GM12892 (cell line): ENCODE measurements at places on chromosomes 4 and X.

DNA sequence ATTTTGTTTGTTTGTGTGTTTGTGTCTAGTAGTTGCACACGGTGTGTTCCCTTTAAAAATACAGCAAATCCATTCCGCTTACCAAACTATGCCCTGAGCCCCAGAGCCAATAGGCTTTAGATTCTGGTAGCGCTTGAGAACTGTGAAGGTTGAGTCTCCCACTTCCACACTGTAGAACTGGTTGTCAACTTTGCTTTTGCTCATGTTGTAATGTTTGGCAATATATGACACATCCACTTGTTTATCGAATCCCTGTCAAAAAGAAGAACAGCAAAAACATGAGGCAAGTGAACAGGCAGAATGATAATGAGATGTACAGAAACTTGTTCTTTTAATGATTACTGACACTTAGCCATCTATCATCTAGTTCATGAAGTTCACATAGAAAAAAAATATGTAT, 200.6 kb downstream of the MAPK10 start:
- DNase-seq = no peak

DNA sequence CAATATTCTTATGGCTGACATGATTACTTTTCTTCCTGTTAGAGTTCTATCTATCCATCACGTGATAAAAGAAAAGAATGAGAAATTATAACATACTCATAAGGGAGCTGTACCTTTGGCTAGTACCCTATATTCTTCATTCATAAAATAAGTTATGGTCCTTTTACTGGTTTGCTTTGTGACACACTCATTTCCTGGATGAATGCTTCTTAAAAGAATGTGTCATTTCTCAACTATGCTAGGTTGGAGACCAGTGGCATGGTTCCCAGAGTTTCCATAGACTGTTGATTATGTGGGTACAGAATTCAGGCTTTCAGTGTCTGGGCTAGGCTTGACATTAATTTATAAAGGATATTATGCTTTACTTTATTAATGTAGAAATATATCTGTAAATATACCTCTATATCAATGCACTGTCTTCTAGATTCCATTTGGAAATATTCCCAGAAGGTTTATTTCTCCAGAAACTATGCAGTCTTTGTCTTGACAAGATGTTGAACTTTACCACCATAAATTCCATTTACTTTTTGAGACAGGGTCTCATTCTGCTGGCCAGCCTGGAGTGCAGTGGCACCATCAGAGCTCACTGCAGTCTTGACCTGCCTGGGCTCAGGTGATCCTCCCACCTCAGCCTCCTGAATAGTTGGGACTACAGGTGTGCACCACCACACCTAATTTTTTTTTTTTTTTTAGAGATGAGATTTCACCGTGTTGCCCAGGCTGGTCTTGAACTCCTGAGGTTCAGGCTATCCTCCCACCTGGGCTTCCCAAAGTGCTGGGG, 23.8 kb downstream of the NUDT6 start:
- DNase-seq = no peak

GRCh38 chr4:6682862-6683590, 10.7 kb upstream of the S100P start:
- DNase-seq = no peak

GRCh38 chrX:132612821-132613564, 124.2 kb upstream of the MBNL3 start:
- no peak for DNase-seq

DNA sequence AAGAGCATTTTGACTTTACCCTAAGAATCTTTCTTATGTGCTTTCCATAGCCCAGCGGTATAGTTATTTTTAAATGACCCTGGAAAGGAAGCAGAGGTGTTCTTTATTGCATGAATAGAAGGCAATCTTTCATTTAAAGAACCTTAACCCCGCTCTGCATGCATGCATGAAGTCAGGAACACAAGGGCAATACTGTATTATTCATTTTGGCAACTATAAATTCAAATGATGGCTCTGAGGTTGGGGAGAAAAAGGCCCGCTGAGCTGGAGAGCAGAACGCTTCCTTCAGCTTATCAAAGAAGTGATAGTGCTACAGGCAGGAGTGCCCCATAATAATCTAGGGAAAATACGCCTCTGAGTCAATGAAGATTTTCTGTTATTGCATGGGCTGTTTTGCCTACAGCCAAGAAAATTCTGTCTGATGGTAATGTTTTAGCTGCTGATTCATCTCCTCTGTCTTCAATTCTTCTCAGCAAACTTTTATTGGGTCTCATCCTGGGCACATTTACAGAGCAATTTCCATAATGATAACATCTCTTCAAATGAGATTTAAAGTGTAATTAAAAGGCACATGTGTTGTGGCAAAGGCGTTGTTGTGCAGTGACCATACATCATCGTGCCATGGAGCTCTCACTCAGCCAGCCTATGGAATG, 452.2 kb upstream of the FTHL17 start:
- DNase-seq = no peak

- no peak for DNase-seq
These were observed 34.9 kb downstream of the WDR13 start for GRCh38 chrX:48632207-48632606.

DNA sequence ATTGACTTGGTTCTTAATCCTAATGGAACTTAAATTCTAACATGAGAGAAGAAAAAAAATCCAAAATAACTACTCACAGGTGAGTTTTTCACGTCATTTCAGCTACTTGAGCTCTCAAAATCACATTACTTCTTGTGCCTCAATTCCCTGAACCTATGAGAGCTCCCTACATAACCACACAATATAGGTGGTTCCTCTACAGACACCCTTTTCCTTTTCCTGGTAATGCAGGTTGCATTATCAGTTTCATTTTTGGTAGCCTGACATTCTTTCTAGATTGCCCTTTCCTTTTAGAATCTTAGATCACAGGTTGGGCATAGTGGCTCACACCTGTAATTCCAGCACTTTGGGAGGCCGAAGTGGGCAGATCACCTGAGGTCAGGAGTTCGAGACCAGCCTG, 4.3 kb downstream of the GPR34 start:
- DNase-seq = no peak

GRCh38 chr4:7169134-7169533, 23.2 kb upstream of the SORCS2 start:
- DNase-seq = no peak

DNA sequence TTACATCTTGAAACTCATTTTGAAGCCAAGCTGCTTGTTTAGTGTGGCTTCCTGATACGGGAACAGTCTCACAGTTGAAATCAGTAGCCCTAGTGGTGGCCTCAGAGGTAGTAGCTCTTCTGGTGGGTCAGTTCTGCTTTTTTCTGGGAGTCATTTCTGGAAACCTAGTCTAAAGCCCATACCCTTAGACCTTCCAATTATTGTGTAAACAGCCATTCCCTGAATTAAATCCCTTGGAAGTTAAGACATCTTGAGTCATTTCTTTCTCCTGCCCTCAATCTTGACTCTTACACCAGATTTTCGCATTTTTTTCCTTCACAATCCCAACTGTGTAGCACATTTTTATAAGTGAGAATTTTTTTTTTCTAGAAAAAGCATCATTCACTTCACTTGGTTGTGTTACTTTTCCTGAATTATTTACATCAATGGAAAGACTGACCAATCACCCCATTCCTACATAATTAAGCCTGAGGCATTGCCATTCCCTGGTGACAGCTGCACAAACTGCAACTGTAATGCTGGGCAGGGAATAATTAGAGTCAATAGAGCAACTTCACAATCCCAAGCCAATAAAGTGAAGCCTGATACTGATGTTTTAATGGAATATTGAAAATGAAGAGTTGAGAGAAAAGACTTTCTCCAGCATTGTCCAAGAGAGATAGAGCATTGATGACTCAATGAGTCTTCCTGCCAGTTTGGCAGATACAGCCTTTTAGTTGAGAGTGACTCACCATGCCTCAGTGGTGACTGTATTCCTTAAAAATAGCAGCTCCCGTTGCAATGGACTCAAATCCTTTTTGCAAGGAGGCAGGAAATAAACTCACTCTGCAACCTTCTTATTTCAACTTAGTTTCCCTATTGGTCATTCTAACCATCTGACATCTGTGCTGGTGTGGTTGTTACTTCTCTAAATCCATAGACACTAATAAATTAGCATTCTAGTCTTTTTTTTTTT, 13.0 kb upstream of the SEPSECS start:
- no peak for DNase-seq

GRCh38 chr4:38129460-38130227, 169.4 kb downstream of the PTTG2 start:
- no peak for DNase-seq

DNA sequence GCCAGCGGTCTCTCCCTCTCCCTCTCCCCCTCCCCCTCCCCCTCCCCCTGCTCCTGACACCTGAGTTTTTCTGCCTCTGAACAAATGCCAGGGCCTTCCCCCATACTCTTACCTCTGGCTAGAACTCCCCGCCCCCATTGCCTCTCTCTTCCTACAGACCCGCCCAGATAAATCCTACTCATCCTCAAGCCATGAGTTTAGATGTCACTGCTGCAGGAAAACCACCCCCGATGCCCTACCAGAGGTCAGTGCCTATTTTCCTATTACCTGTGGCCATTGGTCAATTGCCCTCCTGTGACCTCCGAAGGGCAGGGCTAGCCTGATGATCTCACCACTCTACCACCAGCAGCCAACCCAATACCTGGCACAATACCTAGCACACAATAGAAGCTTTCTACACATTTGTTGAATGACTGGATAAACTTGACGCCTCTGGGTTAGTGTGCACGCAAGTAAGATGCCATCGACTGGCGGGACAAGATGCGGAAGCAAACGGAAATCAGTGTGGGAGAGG, 43.7 kb downstream of the SLC2A9 start:
- no peak for DNase-seq

DNA sequence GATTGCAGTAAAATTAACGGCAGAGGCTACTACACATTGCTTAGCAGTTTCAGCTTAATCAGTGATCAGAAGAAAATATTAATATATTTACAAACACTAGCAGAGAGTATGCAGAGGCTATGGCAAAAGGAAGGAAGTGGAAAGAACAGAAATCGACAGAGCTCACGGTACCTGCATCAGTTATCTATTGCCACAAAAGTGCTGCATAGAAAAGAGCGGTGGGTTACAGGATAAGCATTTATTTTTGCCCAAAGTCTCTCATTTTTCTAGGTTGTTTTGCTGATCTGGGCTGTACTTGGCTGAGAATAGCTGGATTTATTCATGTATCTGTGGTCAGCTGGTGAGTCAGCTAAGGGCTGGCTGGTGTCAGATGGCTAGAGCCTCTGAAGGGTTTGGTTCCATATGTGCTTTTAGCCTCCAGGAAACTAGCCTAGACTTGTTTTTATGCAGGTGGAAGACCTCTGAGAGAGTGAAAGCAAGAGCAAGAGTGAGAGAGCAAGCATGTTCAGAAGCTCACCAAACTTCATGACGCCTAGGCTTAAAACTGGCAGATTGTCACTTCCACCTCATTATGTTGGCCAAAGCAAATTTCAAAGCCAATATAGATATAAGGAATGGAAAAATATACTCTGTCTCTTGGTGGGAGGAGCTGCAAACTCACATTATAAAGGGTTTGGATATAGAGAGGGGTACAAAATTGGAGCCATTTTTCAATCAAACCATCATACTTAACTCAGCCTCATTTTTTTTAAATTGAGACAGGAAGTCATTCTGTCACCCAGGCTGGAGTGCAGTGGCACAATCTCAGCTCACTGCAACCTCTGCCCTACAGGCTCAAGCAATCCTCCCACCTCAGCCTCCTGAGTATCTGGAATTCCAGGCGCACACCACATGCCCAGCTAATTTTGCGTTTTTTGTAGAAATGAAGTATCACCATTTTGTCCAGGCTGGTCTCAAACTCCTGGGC, 153.2 kb upstream of the RPL34 start:
- no peak for DNase-seq

DNA sequence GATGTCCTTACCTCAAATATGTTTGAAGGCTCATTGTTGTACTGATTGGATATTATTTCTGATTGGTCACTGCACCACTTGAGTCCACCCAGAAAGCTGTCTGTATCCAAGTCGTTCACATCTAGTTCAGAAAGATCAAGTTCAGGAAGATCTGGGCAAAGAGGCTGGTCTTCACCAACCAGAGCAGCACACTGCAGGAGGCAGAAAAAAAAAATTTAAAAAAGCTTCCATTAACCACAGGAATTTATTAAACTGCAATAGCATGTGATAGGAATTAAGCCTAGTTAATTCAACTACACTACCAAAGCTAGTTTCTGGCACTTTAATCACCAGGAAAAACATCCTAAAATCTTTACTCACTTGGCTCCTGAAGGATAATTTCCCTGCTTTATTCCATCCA, 5.1 kb downstream of the PPARGC1A start:
- DNase-seq = no peak
